GM23248 (cell line): ENCODE measurements at places on chromosomes 7 and 10. TPM values are rescaled to one million over a fixed set of nuclear protein-coding genes. Genes with fewer than 3 reads are reported as not detected.

GRCh38 chr7:1103789-1104515 is 16.0 kb downstream of the GPER1 start:
- DNase-seq: no peak

DNA sequence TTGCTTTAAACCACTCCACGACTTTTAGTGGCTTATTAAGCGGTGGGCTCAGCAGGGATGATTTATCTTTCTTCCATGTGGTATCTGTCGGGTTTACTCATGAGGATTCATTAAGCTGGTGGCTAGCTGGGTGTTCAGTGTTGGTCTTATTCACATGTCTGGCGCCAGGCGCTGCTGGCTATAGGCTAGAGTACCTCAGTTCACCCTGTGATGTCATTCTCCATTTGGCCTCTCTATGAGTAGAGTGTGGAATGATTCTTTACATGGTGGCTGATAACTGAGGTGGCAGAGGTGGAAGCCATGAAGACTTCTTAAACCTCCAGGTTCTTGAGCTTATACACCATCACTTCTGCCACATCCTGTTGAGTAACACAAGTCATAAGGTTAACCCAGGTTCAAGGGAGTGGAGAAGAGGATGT is 115.4 kb downstream of the MLLT10 start:
- peak; percentile 4 for DNase-seq

- no peak for DNase-seq
These were observed 263.8 kb downstream of the PTEN start for GRCh38 chr10:88127269-88127668.

Gene C10orf95
- polyA plus RNA-seq: not detected in 2 replicates

Gene CCDC6
- 19.1 and 19.4 TPM in 2 replicates for polyA plus RNA-seq
